ENCODE measurements at places on chromosomes 1 and 21. TPM values are rescaled to one million over a fixed set of nuclear protein-coding genes. Genes with fewer than 3 reads are reported as not detected.

- H3K4me3 ChIP-seq, result no peak overlapping the region
- DNase-seq, result no peak
- peaks cover 10% of the 10 kb centered on the region for H3K4me1 ChIP-seq
- no peak overlapping the region for H3K27ac ChIP-seq
- H3K27me3 ChIP-seq, result no peaks in the 10 kb centered on the region
- H3K36me3 ChIP-seq, result peaks cover 17% of the 10 kb centered on the region
These were observed 23.3 kb downstream of the MR1 start for GRCh38 chr1:181057079-181057478.

DNA sequence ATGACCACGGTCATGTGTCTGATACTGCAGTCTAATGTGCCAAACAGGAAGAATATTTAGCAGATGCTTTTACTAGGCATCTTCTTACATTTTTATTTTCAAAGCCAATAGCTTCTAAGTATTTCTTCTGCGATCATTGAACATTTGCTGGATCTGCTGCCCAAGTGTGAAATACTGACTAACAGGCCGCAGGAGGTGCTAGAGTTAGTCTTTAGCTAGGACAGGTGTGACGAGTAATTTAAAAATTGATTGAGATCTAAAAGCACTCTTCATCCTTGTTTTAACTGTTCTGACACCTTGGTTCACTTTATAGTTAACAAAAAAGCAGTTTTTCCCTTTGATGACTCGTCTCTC, 748 bp upstream of the FAM78B start:
- peaks cover 5% of the 10 kb centered on the region for H3K27me3 ChIP-seq

DNA sequence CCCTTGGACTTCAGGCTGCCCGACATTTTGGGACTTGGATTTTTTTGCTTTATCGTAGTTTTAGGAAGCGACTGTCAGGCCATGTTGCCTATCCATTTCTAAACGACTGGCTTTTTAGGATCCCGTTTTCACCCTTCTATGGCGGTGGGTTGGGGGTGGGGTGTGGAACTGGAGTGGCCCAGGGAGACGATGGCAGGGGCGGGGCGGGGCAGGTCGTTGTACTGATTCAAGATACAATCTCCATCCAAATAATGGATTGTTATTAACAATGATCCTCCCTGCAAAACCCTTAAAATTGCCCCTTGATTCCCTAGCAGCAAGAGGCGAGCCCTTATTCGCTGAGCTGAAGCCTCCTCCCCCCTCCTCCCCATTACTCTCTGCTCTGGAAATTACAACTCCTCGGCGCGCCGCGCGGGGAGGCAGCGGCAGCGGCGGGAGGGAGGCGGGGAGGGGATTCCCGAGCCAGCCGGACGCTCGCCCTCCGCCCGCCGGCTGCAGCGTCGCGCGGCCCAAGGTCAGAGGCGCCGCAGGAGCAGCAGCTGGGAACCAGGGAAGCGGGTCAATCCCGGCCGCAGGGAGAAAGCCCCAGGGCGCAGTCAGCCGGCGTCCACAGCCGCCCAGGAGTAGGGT, at the start of gene TRIM67:
Gene TRIM67 (plus strand): TSS at position 392 of the 630 bp plus-strand sequence. CDS start 912 bp downstream, outside the sequence.
- no peaks in the 10 kb centered on the region for H3K36me3 ChIP-seq
- H3K27ac ChIP-seq, result no peak within 1 kb of the TSS
- H3K4me1 ChIP-seq, result peaks cover 30% of the 10 kb centered on the region
- peak within 1 kb of the TSS; percentile 46 for H3K4me3 ChIP-seq

DNA sequence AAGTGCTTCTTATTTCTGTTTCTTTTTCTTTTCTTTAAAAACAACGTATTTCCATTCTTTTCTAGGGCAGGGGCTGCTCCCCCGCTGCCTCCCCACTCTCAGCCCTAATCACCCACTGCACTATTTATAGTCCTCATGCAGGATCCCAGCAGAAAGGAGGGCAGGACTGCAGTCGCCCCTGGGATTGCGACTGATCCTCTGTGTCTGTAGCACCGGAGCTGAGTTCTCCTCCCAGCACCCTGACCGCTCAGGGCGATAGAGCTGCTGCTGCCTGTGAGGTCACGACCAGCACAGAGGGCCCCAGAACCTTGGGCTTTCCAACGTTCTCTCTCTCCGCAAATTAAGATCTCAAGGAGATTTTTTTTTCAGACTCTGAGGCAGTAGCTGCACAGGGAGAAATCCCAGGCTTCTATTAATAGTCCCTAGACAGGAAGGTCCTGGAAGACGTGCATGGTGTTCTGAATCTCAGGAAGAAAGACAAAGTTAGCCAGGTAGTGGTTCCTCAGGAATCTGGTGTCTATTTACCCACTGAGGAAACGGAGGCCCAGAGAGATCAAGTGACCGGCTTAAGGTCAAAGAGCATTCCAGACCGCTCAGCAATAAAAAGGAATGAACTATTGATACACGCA, 46.8 kb downstream of the PRAMEF20 start:
- DNase-seq, result no peak
- no peaks in the 10 kb centered on the region for H3K4me1 ChIP-seq
- H3K27ac ChIP-seq, result no peak overlapping the region
- H3K36me3 ChIP-seq, result no peaks in the 10 kb centered on the region

GRCh38 chr1:26538480-26539412, 9.2 kb downstream of the RPS6KA1 start:
- H3K27ac ChIP-seq, result no peak overlapping the region
- H3K27me3 ChIP-seq, result no peaks in the 10 kb centered on the region
- peaks cover 9% of the 10 kb centered on the region for H3K36me3 ChIP-seq
- peaks cover 38% of the 10 kb centered on the region for H3K4me1 ChIP-seq
- no peak overlapping the region for H3K4me3 ChIP-seq

DNA sequence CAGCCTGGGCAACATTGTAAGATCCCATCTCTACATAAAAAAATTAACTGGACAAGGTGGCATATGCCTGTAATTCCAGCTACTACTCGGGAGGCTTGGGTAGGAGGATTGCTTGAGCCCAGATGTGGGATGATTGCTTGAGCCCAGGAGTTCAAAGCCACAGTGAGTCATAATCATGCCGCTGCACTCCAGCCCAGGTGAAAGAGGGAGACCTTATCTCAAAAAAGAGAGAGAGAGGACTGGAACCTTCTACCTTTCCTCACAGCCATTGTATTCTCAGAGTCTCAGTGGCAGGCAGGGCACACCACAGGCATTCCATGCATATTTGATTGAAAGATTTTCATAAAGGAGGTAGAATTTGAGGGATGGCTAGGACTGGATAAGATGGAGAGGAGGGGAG, 78.4 kb downstream of the KIF14 start:
- no peaks in the 10 kb centered on the region for H3K4me1 ChIP-seq
- H3K27me3 ChIP-seq, result peaks cover 3% of the 10 kb centered on the region

DNA sequence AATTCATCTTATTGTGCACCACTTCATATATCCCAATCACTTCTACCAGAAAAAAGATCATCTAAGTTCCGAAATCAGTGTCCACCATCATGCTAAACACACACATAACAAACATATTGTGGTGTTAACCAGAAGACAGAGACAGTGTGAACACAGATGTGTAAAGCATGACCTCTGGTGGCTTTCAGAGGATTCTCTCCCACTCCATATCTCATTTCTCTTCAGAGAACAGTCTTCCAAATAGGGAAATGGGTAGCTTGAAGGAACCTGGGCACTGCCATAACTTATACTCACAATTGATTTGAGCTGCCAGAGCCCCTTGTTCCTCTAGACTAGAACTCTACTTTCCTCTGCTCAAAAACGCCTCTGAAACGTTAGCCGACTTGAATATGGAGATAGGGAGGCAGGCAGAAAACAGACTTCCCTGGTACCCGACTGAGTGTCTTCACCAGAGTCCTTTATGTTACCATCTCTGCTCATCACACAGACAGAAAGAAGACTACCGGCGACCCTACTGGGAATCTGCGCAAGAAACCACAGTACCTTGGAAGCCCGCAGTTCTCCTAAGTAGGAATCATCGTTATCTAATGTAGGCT, 1.8 kb upstream of the ELAPOR1 start:
- peaks cover 22% of the 10 kb centered on the region for H3K4me1 ChIP-seq
- peaks cover 19% of the 10 kb centered on the region for H3K27me3 ChIP-seq

GRCh38 chr1:24009406-24009805, 29.3 kb upstream of the SRSF10 start:
- H3K27ac ChIP-seq, result no peak overlapping the region
- peaks cover 14% of the 10 kb centered on the region for H3K4me1 ChIP-seq
- DNase-seq, result no peak
- H3K36me3 ChIP-seq, result no peaks in the 10 kb centered on the region
- no peaks in the 10 kb centered on the region for H3K27me3 ChIP-seq
- no peak overlapping the region for H3K4me3 ChIP-seq

DNA sequence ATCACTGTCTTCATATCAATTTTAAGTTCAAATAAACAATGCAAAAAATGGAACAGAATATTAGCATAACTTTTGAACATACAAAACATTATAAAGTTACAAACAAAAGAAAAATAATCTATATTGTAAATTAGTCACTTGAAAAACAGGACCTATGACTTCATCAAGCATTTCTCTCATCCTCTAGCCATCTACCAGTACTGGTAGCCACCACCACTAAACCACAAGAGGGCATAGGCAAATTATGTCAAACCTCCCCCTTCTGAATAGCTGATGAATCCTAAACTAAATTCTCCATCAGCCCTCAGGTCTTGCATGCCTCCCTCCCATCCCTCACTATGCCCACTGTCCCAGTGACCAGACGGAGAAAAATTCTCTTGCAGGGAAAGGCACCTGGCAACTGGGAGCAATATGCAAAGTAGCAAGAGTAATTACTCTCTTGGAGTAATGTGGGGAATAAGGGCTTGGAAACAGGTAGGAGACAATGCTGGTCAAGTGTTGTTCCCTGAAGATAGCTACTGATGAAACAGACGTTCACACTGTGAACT, 37.1 kb downstream of the SSX2IP start:
- no peaks in the 10 kb centered on the region for H3K4me1 ChIP-seq
- no peak overlapping the region for H3K4me3 ChIP-seq
- DNase-seq, result no peak
- peaks cover 23% of the 10 kb centered on the region for H3K36me3 ChIP-seq
- no peaks in the 10 kb centered on the region for H3K27me3 ChIP-seq

GRCh38 chr1:2382621-2383361, 8.6 kb downstream of the MORN1 start:
- H3K4me3 ChIP-seq, result no peak overlapping the region
- no peaks in the 10 kb centered on the region for H3K27me3 ChIP-seq
- no peak for DNase-seq
- H3K27ac ChIP-seq, result no peak overlapping the region

DNA sequence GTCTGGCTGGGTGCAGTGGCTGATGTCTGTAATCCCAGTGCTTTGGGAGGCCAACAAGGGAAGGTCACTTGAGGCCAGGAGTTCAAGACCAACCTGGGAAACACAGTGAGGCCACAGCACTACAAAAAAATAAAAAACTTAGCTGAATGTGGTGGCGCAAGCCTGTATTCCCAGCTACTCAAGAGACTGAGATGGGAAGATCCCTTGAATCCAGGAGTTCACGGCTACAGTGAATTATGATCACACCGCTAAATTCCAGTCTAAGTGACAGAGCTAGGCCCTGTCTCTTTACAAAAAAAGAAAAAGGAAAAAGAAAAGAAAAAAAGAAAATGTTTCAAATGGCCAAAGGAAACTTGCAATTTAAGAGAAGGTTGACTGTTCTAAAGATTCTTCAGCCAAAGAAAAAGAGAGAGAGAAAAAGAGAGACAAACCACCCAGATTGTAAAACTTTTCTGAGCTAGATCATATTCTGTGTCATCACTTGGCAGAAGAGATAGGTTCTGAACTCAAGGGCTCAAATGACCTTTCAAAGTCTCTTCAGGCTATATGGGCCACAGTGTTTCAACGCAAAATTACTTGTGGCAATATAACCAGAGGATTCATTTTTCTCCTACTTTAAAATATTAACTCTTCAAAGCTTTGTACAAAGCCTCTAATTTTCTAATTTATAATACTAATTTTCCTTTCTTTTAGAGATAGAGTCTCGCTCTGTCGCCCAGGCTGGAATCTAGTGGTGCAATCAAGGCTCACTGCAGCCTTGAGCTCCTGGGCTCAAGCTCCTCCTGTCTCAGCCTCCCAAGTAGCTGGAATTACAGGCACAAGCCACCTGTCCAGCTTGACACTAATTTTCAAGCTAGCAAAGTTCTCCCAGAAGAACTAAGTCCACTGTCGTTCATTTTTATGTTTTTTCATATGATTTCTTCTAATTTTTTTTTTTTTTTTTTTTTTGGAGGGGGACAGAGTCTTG, 20.5 kb downstream of the ARID4B start:
- no peaks in the 10 kb centered on the region for H3K27me3 ChIP-seq
- no peak for DNase-seq
- H3K27ac ChIP-seq, result no peak overlapping the region
- no peaks in the 10 kb centered on the region for H3K36me3 ChIP-seq

DNA sequence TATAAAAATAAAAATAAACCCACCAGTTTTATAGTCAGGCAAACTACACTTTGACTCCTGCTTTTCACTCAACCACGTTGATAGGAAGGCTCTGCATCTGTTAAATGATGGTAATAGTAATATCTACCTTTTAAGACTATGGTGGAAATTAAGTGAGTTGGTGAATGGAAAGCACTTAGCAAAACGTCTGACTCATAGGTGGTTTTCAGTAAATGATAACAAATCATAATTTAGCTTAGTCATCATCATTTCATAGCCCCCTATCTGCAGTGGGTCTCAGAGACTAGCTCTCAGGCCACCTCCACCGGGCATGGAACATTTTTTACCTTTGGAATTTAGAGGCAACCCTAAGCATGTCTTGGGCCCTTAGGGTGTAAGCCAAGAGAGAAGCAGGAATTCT, 160.0 kb downstream of the PDE4B start:
- no peak overlapping the region for H3K27ac ChIP-seq
- H3K36me3 ChIP-seq, result no peaks in the 10 kb centered on the region
- H3K27me3 ChIP-seq, result no peaks in the 10 kb centered on the region

GRCh38 chr1:221069986-221070385, 190.7 kb downstream of the HLX start:
- H3K27me3 ChIP-seq, result no peaks in the 10 kb centered on the region
- H3K36me3 ChIP-seq, result no peaks in the 10 kb centered on the region
- H3K4me1 ChIP-seq, result no peaks in the 10 kb centered on the region
- H3K27ac ChIP-seq, result no peak overlapping the region
- no peak overlapping the region for H3K4me3 ChIP-seq

- H3K36me3 ChIP-seq, result no peaks in the 10 kb centered on the region
- H3K4me3 ChIP-seq, result peak overlapping the region; percentile 75
- H3K4me1 ChIP-seq, result peaks cover 34% of the 10 kb centered on the region
- no peaks in the 10 kb centered on the region for H3K27me3 ChIP-seq
- DNase-seq, result no peak
These were observed 1.0 kb downstream of the SMYD2 start for GRCh38 chr1:214281720-214282629.

GRCh38 chr1:6438047-6438525, 13.5 kb downstream of the ESPN start:
- H3K4me1 ChIP-seq, result peaks cover 22% of the 10 kb centered on the region
- H3K4me3 ChIP-seq, result no peak overlapping the region
- H3K27ac ChIP-seq, result no peak overlapping the region
- no peak for DNase-seq
- H3K27me3 ChIP-seq, result peaks cover 46% of the 10 kb centered on the region

GRCh38 chr1:60101516-60101915, 27.9 kb upstream of the C1orf87 start:
- H3K4me1 ChIP-seq, result no peaks in the 10 kb centered on the region
- no peak overlapping the region for H3K4me3 ChIP-seq
- no peaks in the 10 kb centered on the region for H3K36me3 ChIP-seq
- DNase-seq, result no peak
- H3K27me3 ChIP-seq, result no peaks in the 10 kb centered on the region
- H3K27ac ChIP-seq, result no peak overlapping the region

GRCh38 chr1:76294482-76295194, 220.1 kb downstream of the ST6GALNAC3 start:
- no peaks in the 10 kb centered on the region for H3K36me3 ChIP-seq
- H3K27me3 ChIP-seq, result no peaks in the 10 kb centered on the region
- H3K4me1 ChIP-seq, result no peaks in the 10 kb centered on the region
- H3K4me3 ChIP-seq, result peak overlapping the region; percentile 10
- no peak for DNase-seq

Gene TTLL10
- not detected for total RNA-seq

Gene KRTAP15-1
- not detected for total RNA-seq

Gene PADI4
- not detected for total RNA-seq

Gene SEMA4A
- total RNA-seq, result 43.8 TPM

Gene MLLT11
- total RNA-seq, result 1.5 TPM

Gene RRP1
- 28.5 TPM for total RNA-seq

Gene SYCP1
- not detected for total RNA-seq

Gene HSD3B2
- not detected for total RNA-seq

Gene HFM1
- 1.0 TPM for total RNA-seq
